Stimulated activated CD4-positive, alpha-beta T cell treated with anti-CD3 and anti-CD28 coated beads, TNF-alpha, amount 100 ng/mL, for 24 hours (primary cell): ENCODE measurements at places on chromosomes 3 and 15.
A peak's percentile ranks its signal among the peaks of the same experiment; 100 is the strongest.

DNA sequence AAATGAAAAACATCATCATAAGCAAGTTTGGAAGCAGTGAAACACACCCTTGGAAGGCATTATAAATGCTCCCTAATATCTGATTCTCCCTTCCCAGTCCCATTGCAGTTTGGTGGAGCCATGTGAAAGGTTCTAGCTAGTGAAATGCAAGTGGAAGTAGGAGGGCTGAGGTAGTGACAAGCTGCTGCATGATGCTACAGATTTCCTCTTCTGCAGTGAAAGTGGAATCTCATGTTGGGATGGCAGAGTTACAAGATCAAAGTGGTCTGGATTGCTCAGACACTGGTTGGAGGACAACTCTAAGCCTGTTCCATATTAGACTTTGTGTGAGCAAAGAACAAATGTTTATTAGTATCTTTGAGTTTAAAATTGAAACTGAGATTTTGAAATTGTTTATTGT, 3.3 kb upstream of the PDCD6IP start:
- DNase-seq = no peak

- no peak for DNase-seq
Observed at GRCh38 chr3:65658401-65658800, 380.3 kb downstream of the MAGI1 start.

DNA sequence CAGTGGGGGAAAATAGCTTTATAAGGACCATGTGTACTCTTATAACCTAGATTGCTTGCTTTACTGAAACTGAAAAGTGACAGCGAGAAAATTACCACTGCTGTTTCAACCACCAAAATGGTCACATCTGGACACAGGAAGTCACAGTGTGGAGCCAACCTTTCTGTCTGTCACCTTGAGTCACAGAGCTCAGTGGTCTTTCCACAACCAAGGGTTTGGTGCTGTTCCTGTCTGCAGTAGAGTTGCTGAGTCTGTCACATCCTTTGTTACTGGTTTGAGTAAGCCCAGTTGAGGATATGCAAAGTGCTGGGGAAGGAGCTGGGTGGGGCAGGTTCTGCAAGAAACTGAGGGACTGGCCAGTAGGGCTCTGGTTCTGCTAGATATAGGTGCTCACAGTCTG, 139.1 kb upstream of the EIF1B start:
- no peak for DNase-seq

GRCh38 chr3:78003090-78003489, 963.2 kb downstream of the ROBO2 start:
- no peak for DNase-seq

- no peak for DNase-seq
Observed at GRCh38 chr3:195139876-195140240, 131.1 kb downstream of the XXYLT1 start.

DNA sequence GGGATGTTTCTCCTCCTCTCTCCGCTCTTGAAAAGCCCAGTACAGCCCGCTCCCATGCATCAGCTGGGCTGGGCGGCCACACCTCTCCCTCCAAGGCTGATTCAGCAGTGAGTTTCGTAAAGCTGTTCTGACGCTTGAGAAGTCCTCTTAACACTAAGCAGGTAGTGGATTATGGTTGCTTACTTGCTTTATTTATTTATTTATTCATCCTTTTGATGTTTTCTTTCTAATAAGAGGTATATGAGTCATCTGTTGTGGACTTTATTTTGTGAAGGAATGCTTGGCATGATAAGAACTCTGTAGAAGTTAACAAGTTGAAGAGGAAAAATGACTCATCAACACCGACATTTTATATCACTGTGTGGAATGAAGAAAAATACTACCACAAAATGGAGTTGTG, 285.0 kb downstream of the SQOR start:
- no peak for DNase-seq

- DNase-seq = no peak
Observed at GRCh38 chr3:123732447-123732846, 147.6 kb upstream of the HACD2 start.

DNA sequence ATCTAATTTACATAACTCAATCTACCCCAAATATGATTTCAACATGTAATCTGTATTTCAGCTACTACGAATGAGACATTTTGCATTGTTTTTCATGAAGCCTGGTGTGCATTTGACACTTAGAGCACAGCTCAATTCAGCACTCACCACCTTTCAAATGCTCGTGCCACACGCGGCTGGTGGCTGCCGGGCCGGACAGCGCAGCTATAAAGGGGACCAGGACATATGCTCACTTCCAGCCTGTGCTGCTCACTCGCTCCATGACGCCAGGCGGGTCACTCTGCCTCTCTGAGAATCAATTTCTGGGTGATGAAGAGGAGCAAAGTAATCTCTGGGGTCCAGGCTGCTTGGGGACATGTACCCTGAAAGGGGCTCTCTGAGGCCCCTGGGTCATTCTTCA, 93.1 kb downstream of the WNT7A start:
- no peak for DNase-seq

DNA sequence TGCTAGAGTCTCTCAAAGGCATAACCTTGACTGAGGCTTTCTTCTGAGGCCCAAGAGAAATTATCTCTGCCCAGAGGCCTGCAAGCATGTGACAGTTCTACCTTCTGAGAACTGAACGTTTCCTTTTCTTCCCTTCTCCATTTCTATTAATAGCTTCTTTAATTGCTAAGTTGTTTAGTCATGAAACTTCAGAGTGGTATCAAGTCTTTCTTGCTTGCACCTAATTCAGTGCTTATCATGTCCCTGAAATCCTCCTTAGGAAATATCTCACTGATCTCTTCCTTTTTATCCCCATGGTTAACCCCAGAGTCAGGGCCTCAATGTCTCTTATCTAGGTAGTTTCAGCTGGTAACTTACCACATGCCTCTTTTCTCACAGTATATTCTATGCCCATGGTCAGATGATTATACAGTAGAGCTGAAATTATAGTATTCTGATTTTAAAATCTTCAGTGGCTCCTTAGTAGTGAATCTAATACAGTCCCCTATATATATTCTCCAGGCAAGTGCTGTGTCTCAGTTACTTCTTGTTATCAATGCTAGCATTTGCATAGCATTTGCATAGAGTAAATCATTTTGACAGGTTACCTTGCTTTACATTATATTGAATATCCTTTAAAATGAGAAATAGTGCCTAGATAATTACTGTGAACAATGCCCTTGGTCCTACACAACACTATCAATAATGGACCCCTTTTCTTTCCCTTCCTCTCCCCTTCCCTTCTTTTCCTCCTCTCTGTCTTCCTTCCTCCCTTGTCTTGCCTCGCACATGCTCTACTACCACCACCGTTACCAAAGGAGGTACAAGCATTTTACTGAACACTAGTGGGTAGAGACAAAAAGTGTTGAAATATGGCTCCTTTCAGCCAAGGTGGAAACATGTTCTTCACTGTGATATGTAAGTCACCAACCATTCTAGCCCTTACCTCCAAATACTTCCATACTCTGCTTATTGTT, 33.0 kb downstream of the KBTBD8 start:
- no peak for DNase-seq

GRCh38 chr15:79932447-79932846, 35.6 kb upstream of the MTHFS start:
- DNase-seq = no peak

GRCh38 chr3:44981751-44982150, 5.7 kb downstream of the EXOSC7 start:
- DNase-seq = no peak

- DNase-seq = peak; percentile 51
Observed at GRCh38 chr3:53195602-53196574, 34.9 kb downstream of the PRKCD start.

- DNase-seq = no peak
Observed at GRCh38 chr3:193959861-193960260, 176.1 kb upstream of the HES1 start.

DNA sequence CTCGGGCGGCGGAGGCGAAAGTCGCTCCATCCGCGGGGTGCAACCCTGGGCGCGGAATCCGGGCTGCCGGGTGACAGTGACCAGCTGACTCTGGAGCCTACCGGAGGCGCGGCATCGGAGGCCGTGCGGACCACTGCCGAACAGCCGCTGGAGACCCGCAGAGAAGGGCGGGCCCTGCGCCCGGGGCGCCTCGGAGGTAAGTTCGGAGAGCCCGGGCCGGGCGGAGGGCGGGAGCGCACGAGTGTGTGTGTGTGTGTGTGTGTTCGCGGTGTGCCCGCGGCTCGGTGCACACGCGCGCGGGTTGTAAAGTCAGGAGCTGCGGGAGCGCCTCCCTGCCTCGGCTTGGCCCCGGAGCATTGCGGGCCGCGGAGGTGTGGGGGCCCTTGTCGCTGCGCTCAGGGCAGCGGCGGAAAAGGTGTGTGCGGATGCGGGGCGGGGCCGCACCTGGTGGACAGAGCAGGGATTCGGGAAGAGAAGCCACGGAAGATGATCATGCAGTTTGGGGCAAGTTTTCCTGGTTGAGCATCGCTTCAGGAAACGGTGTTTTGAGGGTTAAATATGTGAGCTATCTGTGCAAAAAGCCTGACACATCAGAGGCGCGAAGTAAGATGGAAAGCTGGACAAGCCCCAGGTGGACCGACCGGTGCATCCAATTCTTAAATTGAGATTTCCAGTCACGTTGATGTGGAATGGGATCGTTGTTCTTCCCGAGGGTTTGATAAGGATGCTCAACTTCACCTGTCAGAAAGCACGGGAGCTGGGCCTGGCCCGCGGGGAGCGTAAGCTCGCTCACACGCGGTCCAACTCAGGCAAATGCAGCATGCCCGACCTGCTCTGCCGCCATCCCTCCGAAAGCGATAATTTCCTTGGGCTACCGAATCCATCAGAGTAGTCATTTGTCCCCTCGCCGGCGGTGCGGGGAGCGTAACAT, 474 bp downstream of the MINAR1 start:
- DNase-seq = no peak

DNA sequence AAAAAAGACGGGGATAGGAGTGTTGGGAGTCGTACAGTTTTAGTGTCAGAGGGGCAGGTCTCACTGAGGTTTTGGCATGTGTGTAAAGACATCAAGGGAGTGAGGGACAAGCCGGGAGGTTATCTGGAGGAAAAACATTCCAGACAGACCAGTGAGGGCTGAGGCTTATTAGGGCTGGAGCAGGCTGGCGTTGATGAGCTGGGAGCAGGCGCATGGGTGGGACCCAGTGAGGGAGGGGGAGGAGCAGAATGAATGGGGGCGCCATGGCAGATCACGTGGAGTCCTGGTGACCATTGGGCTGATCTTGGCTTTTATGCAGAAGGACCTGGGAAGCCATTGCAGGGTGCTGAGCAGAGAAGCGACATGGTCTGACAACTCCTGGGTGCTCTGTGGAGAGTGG, 180.2 kb downstream of the SLCO3A1 start:
- no peak for DNase-seq

DNA sequence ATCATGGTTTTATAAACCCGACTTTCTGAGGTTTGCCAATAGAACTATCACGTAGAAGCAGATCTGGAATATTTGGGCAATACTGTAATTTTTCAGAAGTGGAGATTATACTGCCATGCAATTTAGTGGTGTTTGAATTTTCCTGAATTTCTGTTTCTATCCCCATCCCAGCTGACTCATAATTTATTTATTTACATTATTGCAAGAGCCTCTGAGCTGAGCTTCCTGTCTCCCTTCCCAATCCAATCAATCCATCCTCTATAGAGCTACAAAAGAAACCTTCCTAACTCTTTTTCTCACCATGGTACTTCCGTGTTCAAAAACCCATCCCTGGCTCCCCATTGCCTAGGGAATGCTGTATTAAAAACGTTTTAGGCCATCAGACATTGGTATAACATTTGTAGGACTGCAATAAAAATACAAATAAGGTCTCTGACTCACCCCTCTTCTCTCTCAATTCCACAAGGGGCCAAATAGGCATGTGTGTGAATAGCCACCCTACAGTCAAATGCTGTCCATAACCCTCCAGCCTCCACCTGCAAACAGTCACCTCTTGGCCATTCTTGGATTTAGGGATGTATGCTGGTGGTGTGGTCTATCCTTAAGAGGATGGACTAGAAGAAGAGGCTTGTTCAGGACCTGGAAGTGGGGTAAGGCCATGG, 190.7 kb downstream of the CD47 start:
- no peak for DNase-seq

- no peak for DNase-seq
Observed at GRCh38 chr15:99506399-99506798, 59.4 kb upstream of the MEF2A start.

DNA sequence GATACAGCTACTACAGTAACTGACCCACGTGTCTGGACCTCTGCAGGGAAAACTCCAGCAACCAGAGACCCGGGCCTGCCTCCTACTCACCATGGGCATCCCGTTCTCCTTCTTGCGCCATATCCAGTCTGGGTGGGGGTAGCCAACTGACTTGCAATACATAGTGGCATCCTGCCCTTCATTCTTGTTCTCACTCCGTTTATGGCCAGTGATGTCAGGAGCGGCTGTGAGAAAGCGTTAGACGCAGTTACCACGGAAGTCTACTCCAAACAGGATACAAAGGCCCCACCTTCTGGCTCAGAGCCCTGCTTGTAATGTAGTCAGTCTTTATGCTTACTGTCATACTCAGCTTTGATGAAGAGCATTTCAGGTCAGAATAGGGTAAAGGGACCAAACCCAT, 59.6 kb downstream of the NPTN start:
- DNase-seq = no peak

DNA sequence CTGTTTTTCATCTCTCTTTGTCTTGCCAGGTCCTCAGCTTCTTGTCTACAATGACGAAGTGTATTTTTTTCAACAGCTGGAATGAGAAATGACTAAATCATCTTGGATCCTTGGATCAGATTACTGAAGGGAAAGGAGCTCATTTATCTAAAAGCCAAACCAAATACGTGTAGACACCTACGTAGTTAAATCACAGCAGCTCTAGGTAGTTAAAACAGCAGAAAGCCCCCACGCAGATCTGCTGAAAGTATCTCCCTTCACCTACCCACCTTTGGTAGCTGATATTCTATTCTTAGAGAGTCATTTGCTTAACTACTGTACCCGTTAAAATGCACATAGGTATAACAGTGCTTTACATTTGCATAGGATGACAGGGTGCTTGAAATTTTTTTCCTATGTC, 105.5 kb upstream of the WNT5A start:
- no peak for DNase-seq

- DNase-seq = no peak
Observed at GRCh38 chr3:33046521-33046920, 50.4 kb downstream of the GLB1 start.
